ENCODE measurements at places on chromosomes 2 and 18.

- no peak for DNase-seq
Measured at GRCh38 chr2:48319863-48320262, 210.1 kb upstream of the STON1 start.

- DNase-seq = no peak
Measured at GRCh38 chr18:34990597-34990996, 50.6 kb upstream of the MAPRE2 start.

- DNase-seq = no peak
Measured at GRCh38 chr18:26450989-26451682, 97.2 kb downstream of the KCTD1 start.

DNA sequence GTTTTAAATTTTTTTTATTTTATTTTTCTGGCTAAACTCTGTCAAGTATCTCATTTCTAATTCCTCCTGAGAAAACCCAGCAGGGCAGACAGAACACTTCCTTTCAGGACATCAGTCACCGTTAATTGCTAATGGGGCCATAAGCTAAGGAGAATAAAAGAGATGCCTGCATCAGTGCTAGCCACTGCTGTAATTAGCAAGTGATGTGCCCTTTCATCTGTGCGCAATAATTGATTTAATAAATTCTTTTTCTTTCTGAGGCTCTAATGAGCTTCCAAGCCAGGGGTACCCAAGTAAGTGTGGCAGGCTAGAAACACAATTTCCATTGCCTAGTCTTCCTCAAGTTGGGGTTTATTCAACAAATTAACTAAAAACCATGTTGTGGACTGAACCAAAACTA lies 65.5 kb downstream of the SLC9A4 start:
- no peak for DNase-seq

GRCh38 chr2:48120759-48121242 lies 214.5 kb upstream of the FBXO11 start:
- DNase-seq = no peak

- DNase-seq = no peak
Measured at GRCh38 chr2:74021407-74021755, 36.7 kb downstream of the TET3 start.

DNA sequence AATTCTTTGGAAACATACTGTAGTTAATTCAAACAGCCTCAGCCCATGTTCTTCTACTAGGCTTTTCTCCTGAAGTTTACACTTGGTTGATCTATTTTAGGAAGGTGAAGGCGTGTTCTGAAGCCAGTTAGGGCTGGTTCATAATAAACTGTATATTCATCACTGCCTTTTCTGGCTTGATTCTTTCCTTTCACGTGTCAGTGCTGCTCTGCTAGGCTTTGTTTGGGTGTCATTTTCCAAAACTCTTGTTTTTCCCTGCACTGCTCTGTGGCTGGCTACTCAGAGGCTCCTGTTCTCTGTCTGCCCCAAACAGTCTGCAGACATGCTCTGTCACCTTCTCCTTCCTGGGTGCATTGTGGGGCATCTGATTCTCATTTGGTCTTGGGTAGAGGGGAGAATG lies 136.1 kb downstream of the PARD3B start:
- no peak for DNase-seq

DNA sequence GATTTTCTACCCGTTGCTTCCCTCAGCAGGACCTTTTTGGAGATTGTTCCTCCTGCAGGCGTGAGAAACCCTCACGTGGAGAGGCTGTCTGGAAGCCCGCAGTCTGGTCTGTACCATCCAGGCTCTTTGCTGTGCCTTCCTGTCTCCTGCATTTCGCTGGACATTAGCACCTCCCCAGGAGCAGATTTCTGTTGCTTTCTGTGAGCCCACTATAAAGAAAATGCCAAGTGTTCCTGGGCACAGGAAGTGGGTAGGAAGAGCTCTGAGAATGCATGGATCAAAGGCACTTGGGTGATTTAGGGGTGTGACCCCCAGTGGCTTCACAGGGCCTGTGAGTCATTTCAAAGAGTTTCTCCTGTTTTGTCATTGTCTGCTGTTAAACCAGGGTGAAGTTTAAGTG lies 27.3 kb downstream of the SPTBN1 start:
- no peak for DNase-seq

GRCh38 chr18:79493801-79494211 lies 98.1 kb downstream of the NFATC1 start:
- DNase-seq = no peak

GRCh38 chr18:58911766-58912165 lies 47.1 kb downstream of the ZNF532 start:
- no peak for DNase-seq

GRCh38 chr2:72607189-72607588 lies 218.6 kb downstream of the EXOC6B start:
- no peak for DNase-seq

DNA sequence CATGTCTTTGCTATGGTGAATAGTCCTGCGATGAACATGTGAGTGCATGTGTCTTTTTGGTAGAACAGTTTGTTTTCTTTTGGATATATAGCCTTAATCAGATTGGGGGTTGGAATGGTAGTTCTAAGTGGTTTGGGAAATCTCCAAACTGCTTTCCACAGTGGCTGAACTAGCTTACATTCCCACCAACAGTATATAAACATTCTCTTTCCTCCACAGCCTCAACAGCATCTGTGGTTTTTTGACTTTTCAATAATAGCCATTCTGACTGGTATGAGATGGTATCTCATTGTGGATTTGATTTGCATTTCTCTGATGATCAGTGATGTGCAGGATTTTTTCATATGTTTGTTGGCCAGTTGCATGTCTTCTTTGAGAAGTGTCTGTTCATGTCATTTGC lies 112.2 kb upstream of the SESTD1 start:
- no peak for DNase-seq

DNA sequence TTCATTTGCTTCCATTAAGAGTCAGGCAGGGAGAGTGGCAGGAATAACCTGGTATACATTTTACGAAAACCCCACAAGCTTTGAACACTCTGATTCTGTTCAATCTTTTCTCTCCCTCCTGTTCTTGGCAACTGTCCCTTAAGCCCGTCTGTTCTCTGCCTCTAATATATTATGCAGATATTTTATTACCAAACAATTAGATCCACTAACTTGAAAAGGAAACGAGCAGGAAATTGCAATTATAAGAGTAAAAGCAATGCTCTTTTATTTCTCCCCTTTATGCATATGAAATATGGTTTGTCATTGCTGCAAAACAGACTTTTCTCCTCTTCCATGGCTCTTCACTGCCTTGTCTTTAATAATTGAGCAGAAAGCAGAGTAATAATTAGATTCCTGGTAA lies 149.1 kb upstream of the CELF4 start:
- no peak for DNase-seq

DNA sequence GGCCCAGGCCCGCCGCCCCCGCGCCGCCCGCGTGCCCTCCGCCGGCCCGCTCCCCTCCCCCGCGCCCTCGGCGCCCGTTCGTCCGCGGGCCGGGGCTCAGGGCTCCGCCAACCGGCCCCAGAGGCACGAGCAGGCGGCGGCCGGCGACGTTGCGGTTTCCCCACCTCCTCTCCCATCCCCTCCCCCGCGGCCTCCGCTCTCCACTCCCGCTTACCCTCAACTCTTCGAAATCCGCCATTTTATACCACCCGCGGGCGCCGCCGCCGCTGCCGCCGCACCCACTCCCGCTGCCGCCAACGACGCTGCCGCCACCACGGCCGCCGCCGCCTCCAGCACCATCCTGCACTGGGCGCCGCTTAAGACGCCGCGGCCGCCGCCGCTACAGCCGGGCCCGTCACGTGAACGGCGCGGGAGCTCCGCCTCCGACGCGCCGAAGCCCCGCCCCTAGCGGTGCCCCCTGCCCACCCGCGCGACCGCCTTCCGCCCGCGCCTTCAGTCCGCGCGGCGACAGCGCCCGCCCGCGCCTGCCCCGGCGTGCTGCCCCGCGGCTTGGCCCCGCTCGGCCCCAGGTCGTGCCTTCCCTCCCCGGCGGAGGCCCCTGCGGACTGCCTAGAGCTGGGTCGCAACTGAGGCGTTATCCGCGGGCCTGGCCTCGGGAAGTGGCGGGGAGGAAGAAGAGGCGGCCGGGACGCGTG lies at the start of the genes KATNAL2 and PIAS2:
Gene KATNAL2, plus strand, starts transcription at position 495 of the 695 bp plus-strand sequence. CDS start 29,271 bp downstream, outside the sequence.
Gene PIAS2, minus strand, starts transcription at position 400 of the 695 bp plus-strand sequence. Its CDS starts 162 bp downstream, at position 238.
- DNase-seq = peak; percentile 84

DNA sequence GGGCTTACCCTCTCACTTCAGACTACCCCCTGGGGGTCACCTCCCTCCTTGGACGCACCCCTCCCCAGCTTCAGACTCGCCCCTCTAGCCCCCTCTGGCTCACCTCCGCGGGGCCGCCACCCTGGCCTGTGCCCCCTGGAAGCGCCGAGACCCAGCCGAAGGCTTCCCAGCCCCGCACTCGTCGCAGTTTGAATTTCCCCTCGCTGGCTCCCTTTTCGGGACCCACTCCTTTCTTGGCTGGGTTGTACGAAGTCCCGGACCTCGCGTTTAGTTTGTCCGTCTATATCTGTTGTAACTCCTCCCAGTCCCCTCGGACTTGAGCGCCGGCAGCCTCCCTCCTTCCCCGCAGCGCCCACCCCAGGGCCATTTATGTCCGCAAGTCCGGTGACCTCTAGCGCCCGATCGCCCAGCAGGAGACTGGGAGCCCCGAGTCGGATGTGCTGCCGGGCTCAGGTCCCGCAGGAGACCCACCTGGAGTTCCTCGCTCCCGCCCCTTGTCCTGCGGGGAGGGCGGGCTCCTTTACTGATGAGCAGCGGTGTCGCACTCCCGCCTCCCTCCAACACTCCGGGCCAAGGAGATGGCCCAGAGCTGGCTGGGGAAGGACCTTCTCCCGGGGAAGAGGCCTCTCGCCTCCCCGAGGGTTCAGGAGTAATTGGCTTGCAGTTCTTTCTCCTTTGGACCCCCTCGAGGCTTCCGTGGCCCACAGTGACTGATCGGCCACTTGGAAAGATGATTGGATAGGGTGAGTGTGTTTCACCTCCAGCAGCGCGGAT lies 692 bp upstream of the RAX start:
- no peak for DNase-seq

DNA sequence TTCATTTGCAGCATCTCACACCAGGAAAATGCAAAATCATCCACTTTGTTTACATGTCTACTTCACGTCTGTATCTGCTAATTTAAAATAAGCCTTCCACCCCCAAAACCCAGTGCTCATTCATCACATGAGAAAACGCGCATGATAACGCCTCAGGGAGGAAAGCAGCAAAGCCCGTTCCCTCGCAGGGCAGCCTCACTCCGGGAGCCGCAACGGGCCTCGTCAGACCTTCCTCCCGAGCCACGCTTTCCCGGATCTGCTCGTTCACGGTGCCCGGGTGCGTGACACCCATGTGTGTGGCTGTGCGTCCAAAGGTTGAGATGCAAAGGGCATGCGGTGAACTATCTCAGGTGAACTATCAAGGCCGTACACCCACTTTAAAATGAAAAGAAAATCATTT lies 59.8 kb downstream of the NDUFA10 start:
- no peak for DNase-seq

DNA sequence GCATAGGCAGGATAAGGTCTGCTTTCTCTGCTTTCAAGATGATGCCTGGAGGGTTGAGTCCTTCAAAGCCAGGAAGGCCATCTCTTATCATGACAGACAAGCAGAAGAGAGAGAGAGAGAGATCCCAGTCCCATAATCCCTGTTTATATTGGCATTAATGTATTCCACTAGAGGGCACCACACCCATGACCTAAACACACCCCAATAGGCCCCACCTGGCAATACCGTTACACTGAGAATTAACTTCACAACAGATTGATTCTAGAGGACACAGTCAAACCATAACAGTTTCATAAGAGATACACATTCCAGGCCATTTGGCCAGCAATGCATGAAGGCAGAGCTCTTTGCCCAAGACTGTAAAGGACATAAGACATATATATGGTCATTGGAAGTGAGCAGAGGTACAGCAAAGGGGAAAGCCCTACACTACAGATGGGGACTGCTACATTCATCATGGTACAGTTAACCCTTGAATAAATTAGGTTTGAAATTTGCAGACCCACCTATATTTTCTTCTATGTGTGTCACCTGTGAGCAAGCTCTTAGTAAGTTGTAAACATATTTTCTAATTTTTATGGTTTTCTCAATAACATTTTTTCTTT lies 1516.1 kb downstream of the RPIA start:
- no peak for DNase-seq

DNA sequence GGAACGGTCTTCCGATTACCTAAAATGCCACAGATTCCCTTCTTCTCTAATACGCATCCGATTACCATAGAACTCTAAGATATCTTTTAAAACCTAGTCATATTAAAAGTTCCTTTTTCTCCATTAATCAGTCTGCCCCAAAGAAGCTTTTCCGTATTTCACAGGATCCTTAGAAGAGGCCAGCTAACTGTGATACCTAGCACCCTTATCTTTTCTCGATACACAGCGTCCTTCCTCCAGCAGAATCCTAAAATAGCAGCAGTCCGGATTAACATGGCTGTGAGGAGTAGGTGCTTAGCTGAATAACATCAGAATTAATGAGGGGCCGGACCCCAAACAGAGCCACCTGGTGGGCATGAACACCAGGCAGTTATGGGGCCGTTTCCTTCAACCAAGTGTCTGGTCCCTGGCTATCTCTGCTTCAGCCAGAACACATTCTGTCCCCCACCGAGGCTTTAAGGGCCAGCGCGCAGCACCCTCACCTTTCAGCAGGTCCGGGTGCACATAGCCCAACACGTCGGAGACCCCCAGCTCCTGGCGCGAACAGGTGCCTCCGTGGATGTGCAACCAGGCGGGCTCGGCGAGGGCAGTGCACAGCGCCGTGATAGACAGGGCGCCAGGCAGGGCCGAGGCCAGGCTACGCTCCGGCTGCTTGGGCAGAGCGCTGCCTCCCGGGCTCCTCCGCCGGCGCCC lies 995 bp downstream of the TMEM127 start:
- DNase-seq = peak; percentile 53

DNA sequence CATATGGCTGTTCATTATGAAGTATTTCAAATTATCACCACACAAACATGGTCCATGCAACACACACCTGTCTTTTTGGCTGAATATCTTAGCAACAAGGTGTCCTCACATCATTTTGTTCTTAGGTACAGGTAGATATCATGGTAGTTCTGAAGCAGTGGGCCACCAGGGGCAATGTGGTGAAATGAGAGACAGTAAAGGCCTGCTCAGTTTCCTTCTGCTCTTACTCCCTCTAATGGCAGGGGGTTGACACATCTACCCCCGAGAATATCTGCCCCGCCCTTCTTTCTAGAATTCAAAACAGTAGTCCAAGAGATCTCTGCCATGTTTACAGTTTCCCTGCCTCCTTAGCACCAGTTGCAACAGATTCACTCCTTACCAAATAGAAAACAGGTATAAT lies 147.0 kb upstream of the KLHL14 start:
- no peak for DNase-seq

DNA sequence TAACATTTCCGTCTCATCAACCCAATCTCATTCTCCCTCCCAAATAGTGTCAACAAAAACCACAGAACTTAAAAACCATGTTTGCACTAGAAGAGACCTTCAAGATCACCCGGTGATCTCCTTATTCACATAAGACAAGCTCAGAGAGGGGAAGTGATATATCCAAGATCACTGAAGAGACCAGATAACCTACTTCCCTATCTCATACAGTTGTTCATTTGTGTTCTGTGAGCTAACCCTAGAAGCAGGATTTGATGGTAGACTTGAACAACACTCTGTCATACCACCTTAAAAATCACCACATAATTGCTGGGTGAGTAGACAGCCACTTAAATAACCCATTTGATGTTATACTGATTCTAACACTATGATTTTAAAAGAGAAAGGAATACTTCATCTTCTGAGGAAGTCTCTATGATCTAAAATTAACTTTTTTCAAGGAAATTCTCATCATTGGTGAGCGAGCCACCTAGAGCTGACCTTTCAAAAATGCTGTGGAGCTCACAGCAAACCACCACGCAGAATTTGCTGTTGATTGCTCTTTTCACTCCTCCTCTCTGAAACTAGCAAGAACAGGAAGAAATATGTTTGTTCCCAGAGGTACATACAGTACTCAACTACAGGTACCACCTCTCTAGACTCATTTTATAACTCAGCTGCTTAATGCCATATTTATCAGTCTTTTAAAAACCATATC lies 15.1 kb downstream of the AAK1 start:
- DNase-seq = no peak
